CD4-positive, alpha-beta T cell (primary cell): ENCODE measurements at places on chromosomes 16 and 17. TPM values are rescaled to one million over a fixed set of nuclear protein-coding genes. Genes with fewer than 3 reads are reported as not detected.

TBC1D3D gene
- total RNA-seq = 7.5 TPM

SULT1A2 gene
- total RNA-seq = 0.45 TPM

DOC2B gene
- total RNA-seq = 0.34 TPM

KRT33A gene
- total RNA-seq = not detected

DNA sequence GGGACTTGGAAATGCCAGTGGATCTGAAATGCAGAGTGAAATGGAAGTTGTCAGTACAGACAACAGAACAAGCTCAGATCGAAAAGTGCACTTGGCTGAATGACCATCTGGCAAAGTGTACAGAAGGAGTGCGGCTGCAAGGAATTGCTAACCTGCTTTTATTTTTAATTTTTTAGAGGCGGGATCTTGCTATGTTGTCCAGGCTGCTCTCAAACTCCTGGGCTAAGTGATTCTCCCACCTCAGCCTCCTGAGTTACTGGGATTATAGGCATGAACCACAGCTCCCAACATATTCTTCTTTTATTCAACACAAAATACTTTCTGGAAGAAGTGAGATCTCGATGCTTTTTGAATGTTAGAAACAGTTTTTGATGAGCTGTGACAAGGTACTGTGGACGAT lies 3.6 kb downstream of the LRRC59 start:
- peaks cover 63% of the 10 kb centered on the region for H3K36me3 ChIP-seq
- no peak overlapping the region for H3K4me3 ChIP-seq
- no peaks in the 10 kb centered on the region for H3K27me3 ChIP-seq
- no peak for DNase-seq
- peaks cover 30% of the 10 kb centered on the region for H3K4me1 ChIP-seq

GRCh38 chr17:19415806-19416775 lies 5.1 kb downstream of the RNF112 start:
- H3K4me1 ChIP-seq = peaks cover 6% of the 10 kb centered on the region
- no peak for DNase-seq
- peaks cover 2% of the 10 kb centered on the region for H3K27me3 ChIP-seq
- H3K27ac ChIP-seq = no peak overlapping the region

DNA sequence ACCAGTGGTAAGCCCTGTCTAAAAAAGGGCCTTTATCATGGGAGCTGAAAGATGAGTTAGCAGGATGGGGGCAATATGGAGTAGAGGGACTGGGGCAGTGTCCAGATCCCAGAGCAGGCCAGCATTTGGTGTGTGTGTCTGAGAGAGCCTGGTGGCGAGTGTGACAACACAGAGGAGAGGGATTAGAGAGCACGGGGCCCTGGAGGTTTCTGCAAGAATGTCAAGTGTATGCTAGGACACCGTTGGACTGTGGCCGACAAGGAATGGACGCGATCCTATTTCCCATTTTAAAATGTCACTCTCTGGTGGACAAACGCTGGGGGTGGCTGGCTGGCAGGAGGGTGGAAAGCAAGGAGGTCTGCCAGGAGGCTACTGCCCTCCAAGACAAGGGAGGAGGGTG lies 12.4 kb downstream of the TAC4 start:
- no peak for DNase-seq
- no peak overlapping the region for H3K27ac ChIP-seq
- H3K36me3 ChIP-seq = peaks cover 49% of the 10 kb centered on the region

GRCh38 chr16:21279501-21279900 lies 1.4 kb upstream of the CRYM start:
- H3K4me3 ChIP-seq = no peak overlapping the region
- H3K36me3 ChIP-seq = no peaks in the 10 kb centered on the region
- DNase-seq = no peak
- H3K4me1 ChIP-seq = peaks cover 12% of the 10 kb centered on the region
- H3K27me3 ChIP-seq = peaks cover 25% of the 10 kb centered on the region

DNA sequence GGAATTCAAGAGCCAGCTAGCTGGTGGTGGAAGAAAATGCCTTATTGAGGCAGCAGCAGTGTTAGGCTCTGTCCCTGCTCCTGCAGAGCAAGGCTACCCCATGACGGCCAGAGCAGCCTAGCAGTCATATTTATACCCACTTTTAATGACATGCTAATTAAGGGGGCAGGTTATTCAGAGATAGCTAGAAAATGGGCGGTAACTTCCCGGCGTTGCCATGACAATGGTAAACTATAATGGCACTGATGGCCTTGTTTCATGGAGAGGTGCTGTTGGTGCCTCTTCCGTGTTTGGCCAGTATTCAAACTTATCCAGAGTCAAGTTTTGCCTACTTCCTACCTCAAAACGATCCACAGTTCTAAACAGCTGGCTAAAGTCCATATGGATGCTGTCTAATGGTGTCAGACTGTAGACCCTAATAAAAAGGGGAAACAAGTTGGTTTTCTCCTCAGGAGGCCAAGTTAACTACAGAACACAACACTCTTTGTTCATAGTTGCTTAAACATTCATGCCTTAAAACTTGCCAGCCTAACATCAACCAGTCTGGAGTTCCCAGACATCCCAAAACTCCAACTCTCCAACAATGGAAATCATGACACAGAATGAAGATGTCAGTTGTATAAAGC lies 3.7 kb upstream of the SCNN1B start:
- no peak overlapping the region for H3K4me3 ChIP-seq
- DNase-seq = no peak
- no peaks in the 10 kb centered on the region for H3K36me3 ChIP-seq
- H3K27ac ChIP-seq = no peak overlapping the region
- peaks cover 17% of the 10 kb centered on the region for H3K27me3 ChIP-seq

GRCh38 chr17:40018211-40019121 lies 3.2 kb downstream of the CSF3 start:
- peaks cover 42% of the 10 kb centered on the region for H3K36me3 ChIP-seq
- no peak overlapping the region for H3K4me3 ChIP-seq
- no peak overlapping the region for H3K27ac ChIP-seq
- no peak for DNase-seq

DNA sequence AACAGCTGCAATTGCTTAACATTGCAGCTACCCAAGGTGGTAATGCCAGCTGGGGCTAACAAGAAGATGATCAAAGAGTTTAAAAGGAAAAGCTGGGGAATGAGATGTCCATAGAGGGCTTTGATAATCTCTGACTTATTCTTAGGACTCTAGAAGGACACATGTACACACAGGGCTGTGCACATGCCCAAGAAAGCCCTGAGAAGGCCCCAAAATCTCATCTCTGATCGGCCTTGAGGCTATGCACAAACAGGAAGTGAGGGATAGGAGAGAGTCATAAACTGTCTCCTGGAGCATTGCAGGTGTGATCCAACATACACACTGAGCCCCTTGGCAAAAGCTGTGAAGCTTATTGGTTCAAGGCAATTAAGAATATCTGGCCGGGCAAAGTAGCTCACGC lies 17.2 kb upstream of the RABEP1 start:
- no peaks in the 10 kb centered on the region for H3K27me3 ChIP-seq
- no peaks in the 10 kb centered on the region for H3K36me3 ChIP-seq
- DNase-seq = no peak

DNA sequence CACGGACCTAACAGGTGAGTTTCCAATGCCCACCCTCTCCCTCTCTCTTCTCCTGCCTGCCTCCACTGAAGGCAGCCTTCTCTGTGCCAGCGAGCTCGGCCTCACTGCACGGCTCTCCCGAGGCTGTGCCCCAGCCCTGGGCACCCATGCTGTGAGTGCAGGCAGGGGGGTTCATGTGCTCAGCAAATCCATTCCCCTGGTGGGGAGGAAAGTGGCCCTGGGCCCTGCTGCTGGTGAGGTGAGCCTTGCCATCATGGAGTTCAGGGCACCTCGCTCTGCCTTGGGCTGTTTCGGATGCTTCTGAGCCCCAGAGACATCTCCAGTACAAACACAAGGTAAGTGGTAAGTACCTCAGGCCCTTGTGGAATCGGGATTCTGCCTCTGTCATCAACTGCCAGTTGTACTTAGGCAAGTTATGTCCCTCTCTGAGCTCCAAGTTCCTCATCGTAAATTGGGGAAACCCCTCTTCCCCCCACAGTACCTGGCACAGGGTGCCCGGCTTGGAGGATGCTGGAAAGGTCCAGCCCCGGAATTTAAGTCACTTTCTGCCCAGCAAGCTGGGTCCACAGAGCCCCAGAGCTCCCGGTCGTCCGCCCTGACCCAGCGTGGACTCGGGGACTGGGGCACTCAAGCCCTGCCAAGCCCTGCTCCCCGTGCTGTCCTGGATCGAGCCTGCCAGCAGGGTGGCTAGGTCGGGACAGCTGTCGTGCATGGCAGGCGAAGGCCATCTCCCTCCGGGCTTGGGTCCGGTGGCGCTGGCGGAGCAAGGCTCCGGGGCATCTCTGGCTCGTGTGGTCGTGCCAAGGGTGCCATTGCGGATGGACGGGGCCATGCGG lies 684 bp upstream of the NUDT16L1 start:
- H3K36me3 ChIP-seq = peaks cover 28% of the 10 kb centered on the region
- no peaks in the 10 kb centered on the region for H3K27me3 ChIP-seq
- peaks cover 25% of the 10 kb centered on the region for H3K4me1 ChIP-seq
- H3K27ac ChIP-seq = peak overlapping the region; percentile 81
- DNase-seq = no peak

GRCh38 chr17:63699638-63700527 lies at the start of gene LIMD2:
Gene LIMD2 (minus strand): TSS chr17:63700125. CDS start chr17:63699298, 827 bp downstream.
- H3K27me3 ChIP-seq = no peaks in the 10 kb centered on the region
- H3K4me1 ChIP-seq = peaks cover 80% of the 10 kb centered on the region

- H3K4me3 ChIP-seq = no peak overlapping the region
- DNase-seq = no peak
- H3K4me1 ChIP-seq = peaks cover 13% of the 10 kb centered on the region
- no peak overlapping the region for H3K27ac ChIP-seq
Observed at GRCh38 chr17:73949903-73950592, 253.4 kb upstream of the RPL38 start.

DNA sequence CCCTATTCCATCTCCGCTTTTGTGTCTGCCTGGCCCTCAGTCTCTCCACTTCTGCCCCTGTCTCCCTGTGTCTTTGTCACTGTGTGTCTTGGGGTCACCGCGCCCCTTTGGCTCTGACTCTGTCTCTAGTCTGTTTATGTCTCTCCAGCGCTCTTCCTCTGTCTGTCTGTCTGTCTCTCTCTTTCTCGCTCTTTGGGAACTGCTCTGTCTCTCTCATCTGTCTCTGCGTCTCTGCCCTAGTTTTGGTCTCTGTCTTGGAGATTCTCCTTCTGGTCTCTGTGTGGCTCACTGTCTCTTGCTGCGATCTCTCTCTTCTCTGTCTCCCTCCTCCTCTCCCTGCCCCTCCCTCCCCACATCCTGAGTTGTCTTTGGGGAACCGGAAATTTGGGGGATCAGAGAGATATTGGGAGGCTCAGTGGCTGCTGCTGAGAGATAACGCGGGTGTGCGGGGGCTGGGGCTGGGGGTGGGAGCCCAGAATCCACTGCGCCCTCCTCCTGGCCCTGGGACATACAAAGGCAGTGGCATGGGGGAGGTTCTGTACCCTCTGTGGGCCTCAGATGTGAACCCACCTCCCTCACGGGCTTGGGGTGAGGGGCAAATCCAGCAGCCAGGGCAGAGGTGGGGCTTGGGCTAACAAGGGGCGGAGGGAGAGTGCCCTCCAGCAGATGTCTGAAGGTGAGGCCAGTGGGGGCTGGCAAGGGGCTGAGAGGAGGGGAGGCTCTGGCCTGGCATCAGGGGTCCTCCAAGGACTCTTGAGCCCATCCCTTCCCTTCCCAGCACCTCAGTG lies 24.4 kb downstream of the LAT start:
- peak overlapping the region; percentile 11 for H3K4me3 ChIP-seq
- peak; percentile 41 for DNase-seq
- H3K36me3 ChIP-seq = no peaks in the 10 kb centered on the region
- peak overlapping the region; percentile 73 for H3K27ac ChIP-seq
- no peaks in the 10 kb centered on the region for H3K27me3 ChIP-seq
- H3K4me1 ChIP-seq = peaks cover 75% of the 10 kb centered on the region

DNA sequence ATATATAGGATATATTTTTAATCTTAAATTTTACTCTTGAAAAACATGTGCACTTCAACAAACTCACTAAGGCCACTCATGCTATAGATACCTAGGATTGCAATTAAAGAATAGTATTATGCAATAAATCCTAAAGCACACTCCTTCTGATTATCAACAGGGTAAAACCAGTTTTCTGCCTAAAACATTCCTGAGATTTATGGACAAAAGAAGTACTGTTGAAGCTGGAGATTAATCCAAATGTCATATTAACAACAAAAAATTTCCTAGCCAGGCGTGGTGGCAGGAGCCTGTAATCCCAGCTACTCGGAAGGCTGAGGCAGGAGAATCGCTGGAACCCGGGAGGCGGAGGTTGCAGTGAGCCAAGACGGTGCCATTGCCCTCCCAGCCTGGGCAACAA lies 21.4 kb downstream of the CHCT1 start:
- H3K27me3 ChIP-seq = no peaks in the 10 kb centered on the region
- DNase-seq = no peak
- H3K4me1 ChIP-seq = no peaks in the 10 kb centered on the region
- H3K4me3 ChIP-seq = no peak overlapping the region
- H3K27ac ChIP-seq = no peak overlapping the region

- no peak overlapping the region for H3K4me3 ChIP-seq
- H3K27me3 ChIP-seq = peaks cover 5% of the 10 kb centered on the region
- peak; percentile 50 for DNase-seq
- H3K27ac ChIP-seq = no peak overlapping the region
Observed at GRCh38 chr17:19338031-19338990, 24.2 kb downstream of the B9D1 start.

DNA sequence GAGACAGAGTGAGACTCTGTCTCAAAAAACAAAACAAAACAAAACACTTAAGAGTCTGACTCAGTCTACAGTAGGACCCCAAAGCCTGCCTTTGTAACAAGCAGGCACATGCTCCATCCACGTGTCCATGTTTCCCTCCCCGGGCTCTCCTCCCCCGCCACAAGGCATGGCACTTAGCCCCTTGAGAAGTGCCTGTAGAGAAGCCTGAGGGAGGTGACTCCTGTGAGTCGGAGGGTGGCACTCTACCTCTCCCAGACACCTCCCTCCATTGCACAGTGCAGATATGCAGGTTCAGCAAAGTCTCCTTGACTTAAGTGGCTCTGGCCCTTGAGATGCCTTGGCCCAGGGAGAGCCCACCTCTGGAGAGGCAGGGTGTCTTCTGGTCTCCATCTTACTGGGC lies 6.8 kb downstream of the FHOD1 start:
- peaks cover 41% of the 10 kb centered on the region for H3K36me3 ChIP-seq
- no peak overlapping the region for H3K4me3 ChIP-seq
- no peaks in the 10 kb centered on the region for H3K27me3 ChIP-seq
- no peak for DNase-seq

DNA sequence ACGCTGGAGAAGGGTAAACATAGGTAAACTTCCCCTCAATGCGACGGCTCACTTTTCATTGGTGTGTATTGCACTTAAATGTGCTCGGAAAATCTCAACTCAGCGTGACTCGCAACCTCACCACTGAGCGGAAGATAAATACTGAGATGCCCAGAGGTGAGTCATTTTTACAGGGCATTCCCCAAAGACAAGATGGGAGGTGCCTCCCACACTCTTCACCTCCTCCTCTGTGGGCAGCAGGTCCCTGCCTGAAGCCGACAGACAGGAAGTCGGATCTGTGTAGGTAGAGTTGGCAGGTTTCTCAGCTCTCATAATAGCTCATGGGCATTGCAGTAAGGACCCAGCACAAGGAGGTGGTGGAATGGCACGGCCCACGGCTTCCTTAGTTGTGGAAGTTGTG lies 274.6 kb upstream of the HSBP1 start:
- H3K4me3 ChIP-seq = no peak overlapping the region
- no peak for DNase-seq
- no peaks in the 10 kb centered on the region for H3K36me3 ChIP-seq
- H3K4me1 ChIP-seq = no peaks in the 10 kb centered on the region
- no peak overlapping the region for H3K27ac ChIP-seq

GRCh38 chr17:48543854-48544348 lies 1.0 kb downstream of the HOXB2 start:
- peak overlapping the region; percentile 88 for H3K4me3 ChIP-seq

GRCh38 chr17:5203908-5204294 lies 12.2 kb upstream of the ZNF594 start:
- no peak for DNase-seq
- no peaks in the 10 kb centered on the region for H3K27me3 ChIP-seq
- H3K4me3 ChIP-seq = no peak overlapping the region
- no peaks in the 10 kb centered on the region for H3K36me3 ChIP-seq
- no peak overlapping the region for H3K27ac ChIP-seq
